Myocyte (in vitro differentiated cells): ENCODE measurements at places on chromosomes 7 and 10. TPM values are rescaled to one million over a fixed set of nuclear protein-coding genes. Genes with fewer than 3 reads are reported as not detected.

DNA sequence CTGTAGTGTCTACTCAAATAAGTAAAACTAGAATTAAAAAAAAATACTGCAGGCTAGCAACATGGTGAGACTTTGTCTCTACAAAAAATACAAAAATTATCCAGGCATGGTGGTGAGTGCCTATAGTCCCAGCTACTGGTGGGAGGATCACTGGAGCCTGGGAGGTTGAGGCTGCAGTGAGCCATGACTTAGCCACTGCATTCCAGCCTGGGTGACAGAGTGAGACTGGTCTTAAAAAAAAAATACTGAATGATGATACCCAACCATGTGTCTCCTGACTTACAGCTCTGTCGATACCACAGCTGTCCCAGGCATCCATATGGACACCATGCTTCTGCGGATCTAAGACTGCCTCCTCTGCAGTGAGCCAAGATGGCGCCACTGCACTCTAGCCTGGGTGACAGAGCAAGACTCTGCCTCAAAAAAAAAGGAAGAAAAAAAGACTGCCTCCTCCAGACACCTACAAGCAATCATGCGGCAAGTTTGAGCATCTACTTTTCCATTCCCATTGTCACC lies 7.9 kb upstream of the FRAT1 start:
- no peak for DNase-seq

- no peak for DNase-seq
These were observed 7.0 kb downstream of the FAM221A start for GRCh38 chr7:23687011-23687410.

- DNase-seq, result no peak
These were observed 501.5 kb upstream of the GALNT17 start for GRCh38 chr7:70630440-70630817.

The C7orf33 gene
- total RNA-seq, result not detected in 2 replicates
